ENCODE measurements at places on chromosomes 3 and 15.

- no peak for DNase-seq
Measured at GRCh38 chr3:4060064-4060463, 243.1 kb upstream of the SETMAR start.

DNA sequence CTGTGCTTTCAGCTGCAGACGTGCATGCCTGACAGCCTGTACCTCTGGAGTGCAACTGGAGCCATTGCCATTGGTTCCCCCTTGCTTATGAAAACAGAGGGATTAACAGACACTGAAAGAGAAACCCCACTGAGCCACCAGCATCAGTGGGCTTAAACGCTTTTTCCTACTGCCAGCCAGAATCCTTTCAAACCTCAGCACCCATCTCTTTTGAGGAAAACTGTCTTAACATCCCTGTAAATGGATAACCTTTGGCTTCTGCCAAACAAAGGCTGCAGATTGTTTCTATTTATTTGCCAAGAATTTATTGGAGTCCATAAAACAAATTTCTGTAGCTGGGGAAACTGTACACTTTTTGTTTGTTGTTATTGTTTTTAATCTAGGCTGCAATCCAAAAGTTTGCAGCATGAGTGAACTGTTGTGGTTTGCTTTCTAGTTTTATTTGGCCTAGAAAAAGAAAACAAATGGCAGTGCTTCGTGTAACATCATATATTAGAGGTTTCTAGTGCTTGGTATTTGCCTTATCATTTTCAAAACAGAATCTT, 369.2 kb upstream of the IL12A start:
- DNase-seq: peak; percentile 37

DNA sequence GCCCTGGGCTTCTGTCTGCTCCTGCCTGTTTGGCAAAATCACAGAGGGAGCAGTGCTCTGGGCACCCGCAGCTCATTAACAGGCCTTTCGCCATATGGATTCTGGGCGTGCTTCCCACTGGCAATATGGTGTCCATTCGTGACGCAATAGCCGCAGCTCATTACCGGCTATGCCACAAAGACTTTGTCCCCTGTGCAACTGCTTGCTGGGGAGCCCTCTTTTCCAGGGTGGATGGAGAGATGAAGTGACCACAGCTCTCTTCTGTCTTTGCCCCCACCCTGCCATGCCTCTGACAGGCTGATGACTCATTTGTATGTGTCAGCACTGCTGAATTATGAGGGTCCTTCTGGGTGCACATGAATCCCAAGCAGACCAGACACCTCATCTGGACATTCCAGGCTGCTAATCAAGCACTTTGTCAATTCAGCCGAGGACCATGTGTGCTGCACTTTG, 214.3 kb upstream of the FEZF2 start:
- peak; percentile 58 for DNase-seq

GRCh38 chr3:98612996-98613517, 19.6 kb upstream of the CPOX start:
- DNase-seq: no peak

- DNase-seq: no peak
Measured at GRCh38 chr3:47259114-47259513, 23.5 kb downstream of the KIF9 start.

GRCh38 chr15:99148851-99149276, 44.0 kb downstream of the SYNM start:
- no peak for DNase-seq

GRCh38 chr3:23738944-23739343, 66.8 kb upstream of the UBE2E1 start:
- peak; percentile 52 for DNase-seq

GRCh38 chr3:107545680-107546120, 22.9 kb downstream of the BBX start:
- peak; percentile 10 for DNase-seq

DNA sequence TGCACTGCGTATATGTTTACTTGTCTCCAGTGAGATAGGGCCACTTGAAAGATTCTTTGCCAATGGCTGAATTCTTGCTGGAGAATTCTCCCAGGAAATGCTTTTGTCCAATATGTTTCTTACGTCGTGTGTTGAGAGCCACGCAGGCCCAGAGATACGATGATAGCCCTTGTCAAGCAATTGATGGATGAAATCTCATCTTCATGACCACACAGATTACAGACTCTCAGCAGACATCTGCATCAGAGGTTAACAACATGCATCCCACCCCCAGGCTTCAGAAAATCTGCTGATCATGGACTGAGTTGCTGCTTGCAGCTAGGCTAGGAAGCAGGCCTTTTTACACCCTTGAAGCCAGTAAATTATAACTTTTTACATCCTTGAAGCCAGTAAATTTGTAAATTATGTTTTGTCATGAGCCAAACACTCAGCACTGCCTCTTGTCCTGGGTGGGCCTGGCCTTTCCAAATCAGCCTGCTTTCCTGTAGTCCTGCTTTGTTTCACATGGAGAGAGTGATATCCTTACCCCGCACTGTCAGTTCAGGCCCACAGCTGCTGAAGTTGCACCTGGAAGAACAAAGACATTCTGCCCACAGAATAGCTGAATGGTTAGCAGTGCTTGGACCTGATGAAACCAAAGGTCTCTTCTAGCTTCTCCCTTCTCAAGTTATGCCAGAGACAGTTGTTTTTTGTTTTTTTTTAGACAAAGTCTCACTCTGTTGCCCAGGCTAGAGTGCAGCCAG, 84.4 kb downstream of the GPR156 start:
- no peak for DNase-seq

- no peak for DNase-seq
Measured at GRCh38 chr3:10646531-10647335, 141.3 kb upstream of the ATP2B2 start.

GRCh38 chr3:126915015-126915414, 67.9 kb upstream of the PLXNA1 start:
- DNase-seq: no peak

DNA sequence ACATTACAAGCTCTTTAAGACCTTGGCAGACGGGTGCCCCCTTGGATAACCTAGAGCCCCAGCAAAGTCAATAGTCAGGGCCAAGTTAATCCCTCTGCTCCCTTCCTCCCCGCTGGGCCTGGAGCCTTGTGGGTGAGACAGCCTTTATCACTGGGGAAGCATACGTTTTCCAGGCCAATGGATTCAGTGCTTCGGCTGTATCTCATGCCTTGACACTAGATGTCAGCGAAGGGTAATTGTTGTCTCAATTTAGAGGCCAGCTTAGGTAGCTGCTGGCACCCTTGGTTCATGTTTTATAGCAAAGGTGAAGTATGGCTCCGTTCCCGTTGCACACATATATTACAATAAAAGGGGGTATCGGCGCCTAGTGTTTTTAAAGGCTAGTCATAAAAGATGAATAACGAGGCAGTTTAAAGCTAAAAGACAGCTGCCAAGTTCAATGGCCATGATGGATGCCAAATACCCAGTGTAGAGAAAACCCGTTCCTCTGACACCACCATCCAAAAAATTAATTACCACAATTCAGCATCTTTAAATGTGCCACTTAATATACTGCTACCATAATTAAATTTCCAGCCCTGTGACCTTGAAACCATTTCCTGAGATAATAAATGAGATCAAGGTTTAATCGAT, 52.3 kb upstream of the BNIP2 start:
- DNase-seq: peak; percentile 15

- no peak for DNase-seq
Measured at GRCh38 chr3:40247714-40248454, 61.6 kb upstream of the EIF1B start.

GRCh38 chr3:12187448-12188327, 29.0 kb upstream of the TIMP4 start:
- DNase-seq: peak; percentile 80

DNA sequence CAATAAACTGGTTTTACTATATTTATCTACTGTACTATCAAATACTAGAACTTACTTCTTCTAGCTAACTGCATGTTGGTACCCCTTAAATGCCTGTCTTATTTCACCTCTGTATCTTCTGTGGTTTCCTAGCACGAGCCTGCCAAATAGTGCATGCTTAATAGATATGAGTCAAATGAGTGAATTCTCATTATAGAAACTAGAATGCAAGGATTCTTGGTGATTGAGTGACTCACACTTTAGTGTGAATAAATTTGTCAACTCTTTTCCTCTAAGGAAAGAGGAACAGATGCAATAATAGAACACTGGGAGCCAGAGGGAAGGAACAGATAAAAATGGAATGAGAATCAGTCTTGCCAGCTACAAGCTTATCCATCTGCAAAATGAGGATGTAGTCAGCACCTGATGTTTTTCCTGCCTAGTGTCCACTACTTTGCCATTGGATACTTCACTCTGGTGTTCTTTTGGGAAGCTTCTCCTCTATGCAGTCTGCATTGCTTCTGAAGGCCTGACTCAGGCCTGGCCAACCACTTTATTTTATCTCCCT, 189.1 kb upstream of the CADPS start:
- no peak for DNase-seq

- DNase-seq: no peak
Measured at GRCh38 chr15:92326236-92326635, 67.4 kb upstream of the ST8SIA2 start.

DNA sequence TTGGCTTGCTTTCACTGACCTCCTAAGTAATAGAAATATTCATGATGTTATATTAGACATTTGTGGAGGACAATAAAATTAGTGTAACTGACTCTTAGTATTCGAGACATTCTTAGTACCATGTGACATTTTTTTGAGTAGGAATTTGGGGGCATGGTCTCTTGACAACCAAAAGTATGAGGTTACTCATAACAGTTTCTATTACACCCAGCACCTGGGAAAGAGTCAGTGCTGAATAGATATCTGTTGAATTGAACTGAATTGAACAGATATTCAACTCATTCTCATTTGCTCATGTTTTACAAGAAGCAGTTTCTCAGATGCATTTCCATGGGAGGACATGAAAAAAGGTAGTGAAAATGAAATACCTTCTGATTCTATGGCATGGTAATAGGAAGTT, 84.4 kb downstream of the CMSS1 start:
- peak; percentile 15 for DNase-seq

DNA sequence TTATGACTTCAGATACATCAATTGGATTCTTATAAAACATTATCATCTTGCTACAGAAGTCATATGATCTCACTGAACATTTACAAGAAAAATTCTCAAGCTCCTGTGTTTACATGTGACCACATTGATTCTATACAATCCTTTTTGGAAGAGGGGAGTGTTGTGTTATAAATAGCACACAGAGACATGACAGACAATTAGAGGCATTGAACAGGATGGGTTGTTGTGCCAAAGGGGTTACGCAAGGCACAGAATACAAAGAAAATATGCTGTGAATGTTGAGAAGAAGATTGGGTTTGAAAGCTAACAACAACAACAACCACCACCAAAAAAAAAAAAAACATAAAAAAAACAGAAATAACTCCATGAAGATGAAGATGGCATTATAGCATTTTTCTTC, 32.5 kb upstream of the TBL1XR1 start:
- DNase-seq: peak; percentile 40

GRCh38 chr3:12831301-12831866, 10.0 kb downstream of the RPL32 start:
- no peak for DNase-seq

DNA sequence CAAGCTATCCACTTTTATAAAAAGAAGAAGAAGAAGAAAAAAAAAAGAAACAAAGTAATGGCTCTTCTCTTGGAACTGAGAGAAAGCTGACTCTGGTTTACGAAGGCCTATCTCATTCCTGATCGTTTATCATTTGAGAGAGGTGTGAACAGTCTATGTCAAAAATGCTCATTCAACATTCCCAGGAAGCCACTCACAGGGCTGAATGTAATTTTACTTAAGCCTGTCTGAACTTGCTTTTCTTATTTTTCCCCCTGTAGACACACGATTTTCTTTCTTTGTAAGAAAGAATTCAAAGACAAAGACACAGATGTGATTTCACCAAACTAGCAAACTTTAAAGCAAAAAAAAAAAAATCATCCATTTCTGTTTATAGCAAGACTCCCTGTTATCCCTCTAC, 805.8 kb downstream of the FHIT start:
- DNase-seq: no peak

DNA sequence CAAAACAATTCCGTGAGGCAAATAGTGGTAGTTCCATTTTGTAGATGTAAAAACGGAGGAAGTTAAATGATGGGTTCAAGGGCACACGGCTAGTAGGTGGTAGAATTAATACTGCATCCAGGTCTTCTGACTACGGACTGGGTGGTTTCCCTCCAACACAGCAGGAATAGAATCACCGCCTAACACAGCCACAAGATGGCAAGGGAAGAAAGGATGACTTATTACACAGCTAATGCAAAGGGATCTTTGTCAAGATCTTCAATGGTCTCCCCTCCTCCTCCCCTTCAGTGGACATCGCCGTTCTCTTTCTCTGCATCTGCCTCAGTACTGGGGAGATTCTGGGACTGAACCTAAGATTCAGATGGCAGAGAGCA, 524 bp upstream of the TOPBP1 start:
- peak; percentile 33 for DNase-seq

GRCh38 chr3:139676632-139677387, 962 bp downstream of the NMNAT3 start:
- DNase-seq: no peak

DNA sequence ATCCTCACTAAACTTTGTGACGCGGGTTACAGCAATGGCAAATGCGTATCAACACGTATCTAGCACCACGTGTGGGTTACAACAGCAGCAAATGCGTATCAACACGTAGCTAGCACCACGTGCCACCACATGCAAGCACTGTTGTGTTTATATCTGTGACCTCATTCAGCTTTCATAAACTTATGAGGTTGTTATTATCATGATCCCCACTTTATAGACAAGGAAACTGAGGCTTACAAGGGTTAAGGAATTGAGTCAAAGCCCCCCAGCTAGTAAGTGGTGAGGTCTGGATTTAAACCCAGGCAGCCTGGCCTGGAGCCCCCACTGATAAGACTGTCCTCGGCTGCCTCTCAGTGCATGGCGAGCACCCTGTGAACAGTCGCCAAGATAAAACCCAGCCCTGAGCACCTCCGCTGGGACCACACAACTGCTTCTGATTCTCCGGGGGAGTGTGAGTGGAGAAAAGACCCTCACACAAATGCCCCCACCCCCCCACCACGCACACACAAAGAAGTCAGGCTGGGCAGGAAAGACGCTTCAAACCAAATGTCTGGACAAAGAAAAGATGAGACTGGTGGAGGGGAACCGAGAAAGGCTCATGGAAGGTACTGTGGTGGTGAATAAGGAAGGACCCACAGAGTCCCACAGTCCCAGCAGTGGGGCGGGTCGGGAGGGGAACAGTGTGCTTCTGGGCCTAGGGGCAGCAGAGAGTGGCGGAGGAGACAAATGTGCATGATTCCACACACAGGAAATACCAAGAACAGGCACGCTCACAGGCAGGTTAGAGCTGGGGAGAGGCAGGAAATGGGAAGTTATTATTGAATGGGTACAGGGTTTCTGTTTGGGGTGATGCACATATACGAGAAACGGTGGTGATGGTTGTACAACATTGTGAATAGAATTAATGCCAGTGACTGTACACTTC, 173.4 kb downstream of the XXYLT1 start:
- DNase-seq: no peak

Measured in fibroblast of the aortic adventitia (primary cell).